Naive thymus-derived CD8-positive, alpha-beta T cell (primary cell): ENCODE measurements at places on chromosomes 3 and 15. TPM values are rescaled to one million over a fixed set of nuclear protein-coding genes. Genes with fewer than 3 reads are reported as not detected.

DNA sequence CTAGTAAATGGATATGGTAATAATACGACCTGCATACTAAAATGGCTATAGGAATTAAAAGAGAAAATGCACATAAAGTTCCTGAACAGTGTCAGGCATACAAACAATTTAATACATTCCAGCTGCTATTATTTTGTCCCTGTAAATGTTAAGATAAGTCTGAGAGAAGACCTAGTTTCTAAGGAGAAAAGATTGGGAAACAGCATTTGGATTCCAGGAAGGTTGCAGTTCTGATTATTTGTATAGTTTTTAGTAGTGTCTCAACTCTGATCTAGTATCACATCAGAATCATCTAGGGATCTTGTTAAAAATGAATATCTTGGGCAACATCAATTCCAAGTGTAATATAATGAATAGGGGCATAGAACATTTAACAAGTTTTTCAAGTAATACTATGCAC is 905.7 kb downstream of the NSUN3 start:
- H3K27ac ChIP-seq: no peak overlapping the region
- H3K4me1 ChIP-seq: no peaks in the 10 kb centered on the region
- H3K4me3 ChIP-seq: no peak overlapping the region
- no peaks in the 10 kb centered on the region for H3K36me3 ChIP-seq
- H3K27me3 ChIP-seq: no peaks in the 10 kb centered on the region

- no peaks in the 10 kb centered on the region for H3K27me3 ChIP-seq
- H3K4me1 ChIP-seq: no peaks in the 10 kb centered on the region
- DNase-seq: no peak
- H3K36me3 ChIP-seq: no peaks in the 10 kb centered on the region
These were observed 50.9 kb downstream of the IQCH start for GRCh38 chr15:67305506-67305905.

DNA sequence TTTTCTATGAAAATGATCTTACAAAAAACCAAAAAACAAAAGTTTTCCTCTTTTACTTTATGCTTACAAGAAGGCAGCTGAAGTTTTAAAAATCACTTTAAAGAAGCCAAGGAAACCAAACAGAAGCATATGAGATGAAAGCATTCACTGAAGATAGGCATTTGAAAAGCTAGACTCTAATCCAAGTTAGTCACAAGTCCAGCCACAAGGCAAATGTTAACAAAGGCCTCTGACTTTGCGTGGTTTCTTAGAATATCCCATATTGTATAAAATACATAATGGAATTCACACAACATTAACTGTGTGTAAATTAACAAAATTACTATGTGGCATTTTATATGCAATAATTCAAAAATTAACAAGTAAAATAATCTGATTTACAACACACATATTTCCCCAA is 17.7 kb downstream of the MRPL3 start:
- H3K27ac ChIP-seq: no peak overlapping the region
- no peaks in the 10 kb centered on the region for H3K27me3 ChIP-seq
- H3K4me1 ChIP-seq: peaks cover 7% of the 10 kb centered on the region
- no peak for DNase-seq
- H3K36me3 ChIP-seq: peaks cover 31% of the 10 kb centered on the region

- H3K36me3 ChIP-seq: no peaks in the 10 kb centered on the region
- H3K4me1 ChIP-seq: no peaks in the 10 kb centered on the region
- peaks cover 4% of the 10 kb centered on the region for H3K27me3 ChIP-seq
- no peak overlapping the region for H3K27ac ChIP-seq
- no peak for DNase-seq
- H3K4me3 ChIP-seq: no peak overlapping the region
These were observed 48.3 kb downstream of the MITF start for GRCh38 chr3:69787436-69788168.

- no peak overlapping the region for H3K27ac ChIP-seq
- H3K4me1 ChIP-seq: no peaks in the 10 kb centered on the region
These were observed 76.0 kb downstream of the PTPRG start for GRCh38 chr3:61637088-61638051.

DNA sequence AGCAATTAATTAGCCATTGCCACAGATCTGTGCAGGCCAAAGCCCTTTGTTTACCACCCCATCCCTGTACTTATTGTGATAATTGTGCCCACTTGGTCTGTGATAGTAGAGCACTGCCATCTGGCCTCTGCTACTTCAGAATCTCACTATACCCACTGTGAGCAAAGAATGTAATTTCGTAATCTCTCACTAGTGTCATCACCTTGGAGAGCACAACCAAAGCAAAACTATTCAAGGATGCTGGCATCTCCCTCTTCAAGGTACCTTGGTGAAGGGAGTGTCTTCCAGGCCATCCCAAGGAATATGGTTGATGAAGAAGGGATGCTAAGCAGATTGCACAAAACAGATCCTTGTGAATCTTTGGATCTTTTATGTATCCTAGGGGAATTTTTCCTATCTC is 34.7 kb upstream of the NOX5 start:
- no peaks in the 10 kb centered on the region for H3K4me1 ChIP-seq
- no peak overlapping the region for H3K27ac ChIP-seq
- no peak overlapping the region for H3K4me3 ChIP-seq
- peaks cover 4% of the 10 kb centered on the region for H3K36me3 ChIP-seq

DNA sequence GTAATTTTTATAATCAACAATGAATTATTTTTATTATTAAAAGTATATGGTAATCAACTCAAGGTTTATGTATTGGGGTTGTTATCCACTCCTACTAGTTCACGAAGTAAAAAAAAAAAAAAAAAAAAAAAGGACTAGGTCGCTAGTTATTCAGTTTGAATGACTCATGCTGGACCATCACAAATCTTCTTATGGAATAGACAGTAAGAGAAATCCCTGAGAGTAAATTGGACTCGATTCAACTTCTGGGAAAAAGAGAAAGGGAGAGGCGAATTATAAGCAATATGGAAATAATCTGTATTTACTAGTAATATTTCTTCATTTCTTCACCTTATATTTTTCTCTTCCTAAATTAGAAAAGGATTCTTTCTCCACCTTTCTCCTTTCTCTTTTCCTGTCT is 2.0 kb downstream of the MYEF2 start:
- no peak for DNase-seq
- H3K27ac ChIP-seq: no peak overlapping the region
- no peak overlapping the region for H3K4me3 ChIP-seq
- H3K36me3 ChIP-seq: peaks cover 9% of the 10 kb centered on the region

- no peaks in the 10 kb centered on the region for H3K4me1 ChIP-seq
- peaks cover 66% of the 10 kb centered on the region for H3K36me3 ChIP-seq
- H3K27me3 ChIP-seq: no peaks in the 10 kb centered on the region
- no peak for DNase-seq
- no peak overlapping the region for H3K27ac ChIP-seq
- no peak overlapping the region for H3K4me3 ChIP-seq
These were observed 23.8 kb downstream of the RLBP1 start for GRCh38 chr15:89197503-89197971.

- no peak overlapping the region for H3K4me3 ChIP-seq
- peaks cover 15% of the 10 kb centered on the region for H3K27me3 ChIP-seq
- H3K4me1 ChIP-seq: peaks cover 13% of the 10 kb centered on the region
- H3K27ac ChIP-seq: peak overlapping the region; percentile 88
- no peaks in the 10 kb centered on the region for H3K36me3 ChIP-seq
These were observed 6.7 kb downstream of the KBTBD13 start for GRCh38 chr15:65083262-65083701.

- H3K36me3 ChIP-seq: no peaks in the 10 kb centered on the region
- H3K27me3 ChIP-seq: no peaks in the 10 kb centered on the region
- peak overlapping the region; percentile 22 for H3K27ac ChIP-seq
- H3K4me1 ChIP-seq: peaks cover 4% of the 10 kb centered on the region
- DNase-seq: no peak
These were observed 35.8 kb downstream of the PRKCD start for GRCh38 chr3:53196575-53197407.

DNA sequence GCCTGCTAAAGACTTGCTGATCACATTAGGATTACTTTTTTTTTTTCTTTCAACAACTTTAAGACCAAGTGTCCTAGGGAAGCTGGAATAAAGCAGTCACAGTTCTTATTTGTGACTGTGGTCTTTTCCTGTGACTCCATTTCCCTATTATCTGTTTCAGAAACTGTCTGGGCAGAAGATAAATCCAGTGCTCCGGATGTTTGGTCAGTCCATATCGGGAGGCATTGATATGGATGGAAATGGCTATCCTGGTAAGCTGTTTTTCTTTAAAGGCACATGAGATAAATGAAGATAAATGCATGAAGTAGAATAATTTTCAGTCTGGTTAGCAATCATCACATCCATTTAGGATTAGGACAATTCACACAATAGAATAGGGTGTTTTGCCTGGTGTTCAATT is 338.3 kb upstream of the CTDSPL start:
- no peaks in the 10 kb centered on the region for H3K27me3 ChIP-seq
- no peak for DNase-seq
- no peaks in the 10 kb centered on the region for H3K36me3 ChIP-seq

GRCh38 chr15:82944821-82945220 is 7.7 kb downstream of the HOMER2 start:
- no peak overlapping the region for H3K4me3 ChIP-seq
- no peaks in the 10 kb centered on the region for H3K36me3 ChIP-seq
- no peak overlapping the region for H3K27ac ChIP-seq
- H3K4me1 ChIP-seq: peaks cover 3% of the 10 kb centered on the region
- H3K27me3 ChIP-seq: peaks cover 7% of the 10 kb centered on the region

- no peak for DNase-seq
- H3K27me3 ChIP-seq: no peaks in the 10 kb centered on the region
- H3K4me3 ChIP-seq: no peak overlapping the region
- no peaks in the 10 kb centered on the region for H3K36me3 ChIP-seq
- peaks cover 79% of the 10 kb centered on the region for H3K4me1 ChIP-seq
These were observed 164.5 kb upstream of the TLE3 start for GRCh38 chr15:70262171-70262570.

DNA sequence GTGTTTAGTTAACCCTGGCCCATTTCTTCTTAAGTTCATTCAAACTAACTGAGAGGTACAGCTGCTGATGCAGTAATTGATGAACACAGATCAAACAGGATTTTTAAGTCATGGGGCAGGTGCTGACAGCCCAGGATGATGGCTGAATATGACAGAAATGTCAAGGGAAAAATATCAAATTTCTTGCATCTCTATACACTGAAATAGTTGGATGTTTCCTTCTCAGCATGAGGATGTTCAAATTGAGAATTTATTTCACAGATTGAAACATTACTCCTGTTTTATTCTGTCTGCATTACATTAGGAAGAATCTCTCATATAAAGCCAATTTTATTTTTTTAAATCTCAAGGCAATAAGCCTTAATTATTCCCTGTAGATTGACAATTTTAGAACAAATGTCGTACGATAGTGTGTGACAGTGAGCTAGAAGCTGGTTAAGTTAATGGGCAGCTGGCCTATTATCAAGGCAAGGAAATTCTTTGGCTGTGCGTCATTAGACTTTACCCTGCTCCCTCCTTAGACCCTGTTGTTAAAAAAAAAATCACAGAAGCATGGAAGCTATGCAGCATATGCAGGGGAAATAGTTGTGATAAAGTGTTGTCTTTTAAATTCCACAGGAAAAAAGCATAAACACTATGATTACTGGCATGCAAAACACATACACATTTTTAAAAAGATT is 183.8 kb upstream of the KCNMB2 start:
- H3K36me3 ChIP-seq: no peaks in the 10 kb centered on the region
- no peak overlapping the region for H3K27ac ChIP-seq
- H3K4me3 ChIP-seq: no peak overlapping the region
- no peak for DNase-seq
- peaks cover 4% of the 10 kb centered on the region for H3K4me1 ChIP-seq

GRCh38 chr15:48802867-48803266 is 8.0 kb downstream of the CEP152 start:
- H3K36me3 ChIP-seq: peaks cover 19% of the 10 kb centered on the region
- no peak overlapping the region for H3K4me3 ChIP-seq
- no peak overlapping the region for H3K27ac ChIP-seq
- no peaks in the 10 kb centered on the region for H3K27me3 ChIP-seq
- peaks cover 7% of the 10 kb centered on the region for H3K4me1 ChIP-seq

GRCh38 chr3:124094496-124094895 is 102.6 kb upstream of the ROPN1 start:
- no peaks in the 10 kb centered on the region for H3K36me3 ChIP-seq
- no peak for DNase-seq
- H3K27me3 ChIP-seq: peaks cover 27% of the 10 kb centered on the region
- no peak overlapping the region for H3K4me3 ChIP-seq
- no peak overlapping the region for H3K27ac ChIP-seq

GRCh38 chr3:181630853-181631252 is 80.9 kb upstream of the SOX2 start:
- DNase-seq: no peak
- no peak overlapping the region for H3K4me3 ChIP-seq
- no peaks in the 10 kb centered on the region for H3K36me3 ChIP-seq
- H3K27me3 ChIP-seq: peaks cover 9% of the 10 kb centered on the region

DNA sequence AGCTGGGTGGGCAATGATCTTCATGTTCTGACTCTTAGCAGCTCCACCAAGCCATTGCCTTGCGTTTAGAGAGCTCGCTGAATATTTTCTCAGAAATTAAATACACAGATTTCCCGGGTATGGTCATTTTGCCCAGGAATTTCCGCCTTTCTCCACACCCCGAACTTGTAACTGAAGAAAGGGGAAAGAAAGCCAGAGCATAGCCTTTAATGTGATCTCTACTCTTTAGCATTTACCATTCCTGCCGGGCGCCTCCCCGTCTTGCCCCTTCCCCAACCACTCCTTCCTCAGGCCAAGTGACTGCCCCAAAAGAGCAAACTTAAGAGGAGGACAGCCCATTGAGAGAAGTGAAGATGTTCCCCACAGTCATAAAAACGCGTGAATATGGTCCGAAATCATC is 53.1 kb downstream of the LMCD1 start:
- no peaks in the 10 kb centered on the region for H3K36me3 ChIP-seq
- H3K27ac ChIP-seq: no peak overlapping the region
- H3K27me3 ChIP-seq: no peaks in the 10 kb centered on the region

GRCh38 chr3:116314476-116314875 is 130.8 kb downstream of the LSAMP start:
- H3K27ac ChIP-seq: no peak overlapping the region
- H3K36me3 ChIP-seq: no peaks in the 10 kb centered on the region
- no peaks in the 10 kb centered on the region for H3K27me3 ChIP-seq
- H3K4me3 ChIP-seq: no peak overlapping the region
- DNase-seq: no peak

DNA sequence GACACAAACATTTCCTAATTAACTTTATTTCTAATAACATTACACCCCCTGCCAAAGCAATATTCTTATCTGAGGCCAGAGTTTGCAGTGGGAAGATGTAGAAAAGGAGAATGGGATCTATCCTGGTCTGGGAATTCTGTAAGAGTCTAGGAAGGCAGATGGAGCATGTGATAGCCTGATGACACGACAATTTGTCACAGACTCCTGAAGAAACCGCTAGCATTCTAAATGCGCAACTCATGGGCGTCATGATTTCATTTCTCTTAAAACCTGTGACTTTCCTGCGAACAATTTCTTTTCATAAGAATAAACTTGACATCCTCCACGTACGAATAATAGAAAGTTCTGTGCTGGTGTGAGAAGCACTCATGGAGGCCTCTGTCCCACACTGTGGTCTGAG is 72.9 kb upstream of the ATP10A start:
- no peaks in the 10 kb centered on the region for H3K27me3 ChIP-seq
- no peak overlapping the region for H3K4me3 ChIP-seq
- peaks cover 10% of the 10 kb centered on the region for H3K4me1 ChIP-seq

PCSK6 gene
- 6.7 TPM for total RNA-seq

DPPA2 gene
- total RNA-seq: not detected

ANKUB1 gene
- not detected for total RNA-seq

PARP15 gene
- total RNA-seq: 56.9 TPM

AP3B2 gene
- total RNA-seq: 1.7 TPM

HTR3E gene
- total RNA-seq: not detected

FSTL1 gene
- 0.55 TPM for total RNA-seq

CAMP gene
- not detected for total RNA-seq

RFTN1 gene
- 61.4 TPM for total RNA-seq

RBPMS2 gene
- total RNA-seq: not detected

PAK6 gene
- total RNA-seq: not detected

PSTPIP1 gene
- 118 TPM for total RNA-seq

SLC51A gene
- not detected for total RNA-seq

TRAIP gene
- 5.8 TPM for total RNA-seq

P3H2 gene
- not detected for total RNA-seq
